ENCODE measurements at places on chromosomes 11 and 22.

DNA sequence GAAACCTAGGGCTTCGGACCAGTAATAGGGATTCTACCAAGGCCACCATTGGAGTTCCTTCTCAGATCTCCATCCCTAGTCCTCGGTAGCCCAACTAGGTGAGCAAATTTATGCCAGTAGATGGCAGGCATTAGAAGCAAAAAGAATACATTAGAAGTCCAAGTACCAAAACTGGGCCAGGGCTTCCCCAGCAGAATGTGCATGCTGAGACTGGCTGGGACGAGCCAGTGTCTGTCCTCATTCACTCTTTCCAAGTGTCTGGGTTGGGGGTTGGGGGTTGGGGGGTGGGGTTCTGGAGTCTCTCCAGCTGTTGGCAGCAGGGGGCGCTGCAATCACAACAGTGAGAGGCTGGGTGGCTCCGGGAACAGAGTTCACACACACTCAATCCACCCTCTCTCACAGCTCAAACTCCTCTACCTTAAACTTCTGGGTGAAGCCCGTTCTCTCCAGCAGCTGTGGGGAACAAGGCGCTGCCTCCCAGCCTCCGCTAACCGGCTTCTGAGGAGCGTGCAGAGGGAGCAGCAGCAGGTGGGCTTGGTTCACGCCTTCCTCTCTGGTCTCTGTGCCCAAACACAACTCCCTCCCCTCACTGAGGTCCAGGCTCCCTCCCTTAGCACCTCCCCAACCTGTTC, 57.5 kb downstream of the BTG4 start:
- DNase-seq = peak; percentile 47

DNA sequence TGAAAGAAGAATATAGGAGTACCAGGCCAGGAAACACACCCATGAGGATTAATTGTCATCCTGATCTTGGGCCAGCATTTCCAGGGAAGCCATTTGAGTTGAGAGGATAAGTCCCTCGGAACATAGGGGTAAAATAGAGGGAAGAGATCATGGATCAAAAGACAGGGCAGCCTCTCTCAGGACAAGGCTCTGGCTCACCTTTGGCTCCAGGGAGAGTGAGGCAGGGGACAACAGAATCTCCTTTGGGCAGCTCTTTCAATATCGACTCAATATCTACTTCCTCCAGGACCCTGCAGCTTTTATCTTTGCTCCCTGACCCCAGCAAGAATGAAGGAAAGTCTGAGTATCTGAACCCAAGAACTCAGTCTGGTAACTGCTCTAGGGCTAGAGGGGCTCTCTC, at the start of gene OR2AG1:
TSS of gene OR2AG1 (plus strand) at position 301 of the 400 bp plus-strand sequence. CDS start 2,018 bp downstream, outside the sequence.
- no peak for DNase-seq

DNA sequence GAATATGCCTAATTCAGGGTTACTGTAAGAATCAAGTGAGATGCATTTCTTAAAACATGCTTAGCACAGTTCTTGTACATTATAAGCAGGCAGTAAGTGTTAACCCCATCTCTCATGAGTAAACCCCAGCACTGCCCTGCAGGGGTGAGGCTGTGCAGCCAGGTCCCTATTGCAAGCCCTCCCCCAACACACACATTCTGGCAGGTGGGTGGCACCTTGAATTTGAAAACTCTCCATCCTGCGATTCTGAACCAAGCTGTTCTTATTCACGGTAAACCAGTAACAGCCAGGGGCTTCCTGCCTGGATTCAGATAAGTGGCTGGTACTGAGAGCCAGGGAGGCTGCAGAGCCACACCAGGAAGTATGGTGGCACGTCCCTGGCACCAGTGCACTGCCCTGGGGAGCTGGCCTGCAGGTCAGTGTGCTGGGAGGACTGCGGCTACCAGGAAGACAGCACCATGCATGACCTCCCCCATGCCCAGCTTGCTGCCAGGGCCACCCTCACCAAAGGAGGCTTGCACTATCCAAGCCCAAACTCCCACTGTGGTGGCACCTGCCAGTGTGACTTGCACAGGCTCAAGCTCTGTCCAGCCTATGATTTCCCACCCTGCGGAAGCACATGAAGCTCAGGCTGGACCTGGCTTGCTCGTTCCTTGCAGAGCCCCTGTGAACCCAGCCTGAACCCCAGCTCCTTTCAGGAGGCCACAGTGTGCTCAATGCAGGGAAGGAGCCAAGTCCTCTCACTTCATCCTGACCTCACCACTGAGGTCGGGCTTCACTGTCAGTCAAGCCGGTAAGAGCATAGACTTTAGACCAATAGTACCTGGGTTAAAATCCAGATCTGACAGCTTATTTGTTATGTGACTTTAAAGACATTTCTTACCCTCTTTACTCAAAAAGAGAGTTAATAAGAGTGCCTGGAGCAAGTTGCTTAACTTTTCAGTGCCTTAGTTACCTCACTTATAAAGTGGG, 88.1 kb downstream of the MICAL2 start:
- DNase-seq = no peak

GRCh38 chr11:107370390-107370789, 87.2 kb downstream of the CWF19L2 start:
- DNase-seq = no peak

DNA sequence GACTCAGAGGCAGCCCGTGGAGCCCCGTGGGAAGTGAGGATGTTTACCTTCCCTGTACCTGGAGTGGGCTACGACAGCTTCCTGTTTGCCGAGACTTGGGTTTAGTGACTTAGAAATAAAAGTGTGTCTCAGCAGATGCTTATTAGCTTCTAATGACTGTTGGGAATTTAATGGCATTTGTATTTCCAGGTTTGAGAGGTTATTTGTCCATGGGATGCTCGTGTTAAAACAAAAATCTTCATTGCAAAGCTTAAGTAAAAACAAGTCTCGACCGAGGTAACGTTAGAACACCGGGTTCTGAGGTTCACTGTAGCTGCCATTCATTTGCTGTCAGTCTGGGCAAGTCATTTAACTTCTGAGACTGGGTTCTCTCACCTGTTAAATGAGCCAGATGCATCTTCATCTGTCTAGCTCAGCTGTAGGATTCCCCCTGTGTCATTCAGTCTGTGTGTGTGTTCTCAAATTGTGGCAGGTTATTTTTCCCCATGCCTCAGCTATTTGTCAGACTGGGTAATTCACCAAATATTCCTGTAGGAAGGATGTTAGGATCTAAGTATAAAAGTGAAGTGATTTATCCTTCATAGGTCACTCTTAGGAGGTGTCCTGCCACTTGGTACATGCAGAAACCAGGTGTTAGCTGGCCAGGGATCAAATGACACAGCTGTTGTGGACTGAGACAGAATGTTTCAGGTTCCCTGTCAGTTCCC, 791 bp downstream of the EI24 start:
- DNase-seq = no peak

DNA sequence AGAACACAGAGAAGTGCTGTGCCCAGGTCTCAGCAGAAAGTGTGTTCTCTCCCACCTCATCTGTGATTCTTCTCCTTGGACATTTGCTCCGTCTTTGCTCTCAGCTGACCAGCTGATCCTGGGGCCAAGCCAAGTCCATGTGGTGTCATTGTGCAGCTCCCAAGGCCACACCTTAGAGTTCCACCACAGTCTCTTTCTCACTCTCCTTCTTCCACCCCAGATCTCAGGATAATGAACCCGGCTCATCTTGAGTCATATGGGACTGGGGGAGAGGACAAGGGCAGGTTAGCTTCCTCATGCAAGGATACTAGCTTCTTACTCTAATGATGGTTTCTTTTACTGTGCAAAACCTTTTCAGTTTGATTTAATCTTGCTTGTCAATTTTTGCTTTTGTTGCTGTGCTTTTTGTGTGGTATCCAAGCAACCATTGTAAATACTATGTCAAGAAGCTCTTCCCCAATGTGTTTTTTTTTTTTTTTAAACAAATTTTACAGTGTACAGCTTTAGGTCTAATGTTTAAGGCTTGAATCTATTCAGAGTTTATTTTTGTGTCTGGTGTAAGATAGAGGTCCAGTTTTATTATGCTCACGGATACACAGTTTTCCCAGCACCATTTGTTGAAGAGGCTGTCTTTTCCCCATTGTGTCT, 75.0 kb upstream of the OR4B1 start:
- DNase-seq = no peak

GRCh38 chr11:65870307-65870658, 2.3 kb downstream of the EFEMP2 start:
- DNase-seq = no peak

DNA sequence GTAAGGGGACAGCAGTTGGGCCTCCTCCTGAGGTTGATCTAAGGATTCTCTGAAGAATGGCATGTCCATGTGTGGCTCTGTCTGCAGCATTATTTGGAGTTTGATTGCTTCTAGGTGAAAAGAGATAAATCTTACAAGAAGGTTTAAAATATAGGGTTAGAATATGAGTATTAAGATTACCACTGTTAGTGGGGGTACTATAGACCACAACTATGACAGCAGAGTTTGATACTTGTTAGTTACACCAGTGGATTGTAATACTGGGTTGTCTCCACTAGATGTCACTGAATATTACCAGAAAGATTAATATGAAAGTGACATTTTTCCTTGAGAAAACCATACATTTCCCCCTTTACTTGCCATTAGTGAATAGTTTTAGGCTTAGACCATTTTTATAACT, 47.9 kb downstream of the ZNF280B start:
- DNase-seq = no peak

DNA sequence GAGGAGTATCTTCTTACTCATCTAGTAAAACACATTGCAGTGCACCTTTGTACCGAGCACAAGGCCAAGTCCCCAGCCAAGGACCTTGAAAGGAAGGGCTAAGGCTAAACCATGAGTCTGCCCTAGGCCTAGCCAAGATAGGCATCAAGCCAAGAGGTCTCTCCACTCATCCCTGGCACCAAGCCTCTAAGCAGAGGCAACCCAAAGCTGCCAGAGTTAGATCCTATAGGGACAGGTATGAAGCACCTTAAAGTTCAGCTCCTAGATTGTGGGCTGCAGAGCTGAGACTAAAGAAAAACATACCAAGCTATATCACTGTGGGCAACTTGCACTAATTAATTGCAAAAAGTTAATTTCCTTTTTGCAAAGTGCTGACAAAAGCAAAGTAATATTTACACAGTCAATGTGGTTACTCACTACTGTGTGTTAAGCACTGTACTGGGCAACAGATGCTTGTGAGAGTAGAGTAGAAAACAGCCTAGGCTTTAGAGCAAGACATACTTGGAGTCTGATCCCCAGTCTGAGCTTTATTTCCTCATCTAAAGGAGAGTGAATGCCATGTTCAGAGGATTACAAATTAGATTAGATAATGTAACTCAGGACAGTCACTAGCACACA, 7.2 kb downstream of the COA4 start:
- DNase-seq = no peak

- DNase-seq = no peak
Observed at GRCh38 chr11:12167061-12168000, 56.9 kb downstream of the MICAL2 start.

Measured in SHP77 (cell line).